ENCODE measurements at places on chromosomes 2 and 18.

- DNase-seq, result peak; percentile 45
Observed at GRCh38 chr2:68253219-68254068, 1.1 kb upstream of the PPP3R1 start.

DNA sequence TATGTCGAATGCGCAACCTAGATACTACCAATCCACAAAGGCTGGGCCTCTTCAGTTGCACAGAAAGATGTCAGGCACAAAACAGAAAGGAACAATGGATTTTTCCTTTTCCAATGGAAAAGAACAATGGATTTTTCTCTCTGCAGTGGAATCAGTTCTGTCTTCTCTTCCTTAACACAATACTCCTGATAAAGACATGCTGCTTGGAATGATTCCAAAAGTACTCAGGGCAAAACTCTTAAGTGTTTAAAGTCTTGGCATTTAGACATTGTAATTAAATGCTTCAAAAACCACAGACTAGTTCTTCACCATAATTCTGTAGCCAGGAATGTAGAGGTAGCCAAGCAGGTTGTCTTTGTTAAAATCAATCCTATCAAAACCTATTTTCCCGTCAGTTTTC is 46.7 kb upstream of the FLACC1 start:
- no peak for DNase-seq

GRCh38 chr2:105822186-105822585 is 77.5 kb downstream of the NCK2 start:
- DNase-seq, result no peak

- DNase-seq, result peak; percentile 65
Observed at GRCh38 chr2:219402665-219403515, 15.2 kb upstream of the DNPEP start.

- DNase-seq, result no peak
Observed at GRCh38 chr2:168277276-168277675, 29.9 kb upstream of the STK39 start.

GRCh38 chr18:73824671-73825070 is 323.0 kb downstream of the FBXO15 start:
- DNase-seq, result no peak

DNA sequence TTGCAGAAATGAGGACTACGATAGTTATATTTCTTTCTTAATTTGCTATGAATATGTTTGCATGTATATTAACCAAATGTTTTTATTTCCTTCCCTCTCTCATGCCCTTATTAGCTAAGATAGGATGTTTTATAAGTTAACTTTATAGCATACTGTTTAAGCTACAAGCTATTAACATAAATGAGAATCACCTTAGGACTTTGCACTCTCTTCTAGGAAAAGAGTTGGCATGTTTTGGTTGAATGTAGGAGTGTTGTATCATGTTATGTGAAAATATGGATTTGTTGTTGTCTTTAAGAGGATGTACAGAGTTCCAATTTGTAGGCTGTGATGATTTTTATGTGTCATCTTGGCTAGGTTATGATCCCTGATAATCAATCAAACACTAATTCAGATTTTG is 467.4 kb upstream of the SETBP1 start:
- no peak for DNase-seq

- DNase-seq, result no peak
Observed at GRCh38 chr18:48605408-48605845, 66.6 kb downstream of the CTIF start.

- DNase-seq, result no peak
Observed at GRCh38 chr2:154400563-154401290, 297.8 kb upstream of the KCNJ3 start.

- DNase-seq, result no peak
Observed at GRCh38 chr2:238289574-238289973, 1.2 kb upstream of the PER2 start.

- DNase-seq, result no peak
Observed at GRCh38 chr2:191158747-191159146, 8.0 kb upstream of the STAT4 start.

DNA sequence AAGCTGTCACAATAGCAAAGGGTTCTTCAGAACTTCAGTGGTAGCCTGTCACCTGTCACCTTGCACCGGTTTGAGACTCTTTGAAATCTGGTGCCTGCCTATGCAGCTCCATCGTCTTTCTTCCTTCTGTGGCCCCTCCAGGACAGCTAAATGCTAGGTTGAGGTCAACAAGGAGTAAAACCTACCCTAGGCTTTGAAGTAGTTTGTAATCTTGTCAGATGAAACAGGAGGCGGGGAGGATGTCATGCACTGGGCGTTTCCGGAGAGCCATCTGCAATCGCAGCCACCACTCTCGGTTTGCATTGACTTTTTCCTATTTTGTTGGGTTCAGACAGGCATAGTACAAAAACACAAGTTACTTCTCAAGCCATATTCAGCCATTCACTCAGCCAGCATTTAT is 116.7 kb downstream of the LPIN1 start:
- peak; percentile 11 for DNase-seq

DNA sequence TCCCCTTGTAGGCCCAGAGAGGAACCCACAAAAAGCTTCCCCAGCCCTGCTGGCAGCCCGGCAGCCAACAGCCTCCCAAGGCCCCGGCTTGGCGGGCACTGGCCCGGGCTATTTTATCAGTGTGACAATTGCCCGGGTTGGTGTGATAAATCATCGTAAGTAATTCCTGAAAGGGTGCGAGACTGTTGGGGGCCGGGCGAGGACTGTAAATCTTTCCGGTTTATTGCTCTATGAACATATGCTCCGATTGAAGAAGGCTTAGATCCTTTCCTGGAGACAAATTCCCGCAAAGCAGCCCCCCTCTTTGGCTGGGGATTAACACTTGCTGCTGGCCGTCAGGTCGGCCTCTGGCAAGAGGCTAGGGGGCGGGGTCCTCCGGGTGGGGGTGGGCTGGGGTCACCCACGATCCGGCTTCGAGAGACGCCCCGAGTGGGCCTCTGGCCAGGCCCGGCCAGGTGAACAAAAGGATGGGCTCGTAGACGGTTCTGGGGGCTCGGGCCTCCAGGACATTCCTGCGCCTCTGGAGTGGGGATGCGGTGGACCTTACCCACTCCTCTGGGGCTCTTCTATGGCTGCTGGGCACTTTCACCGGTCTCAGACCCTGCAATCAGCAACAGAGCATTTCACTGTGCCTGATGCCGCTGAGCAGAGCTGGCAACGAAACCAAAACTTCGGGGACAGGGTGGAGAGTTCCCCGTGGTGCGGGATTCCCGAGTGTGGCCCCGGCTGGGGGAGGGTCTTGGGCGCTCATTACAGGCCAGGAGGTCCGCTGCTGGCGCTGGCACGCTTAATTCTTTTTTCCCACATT is 2.0 kb downstream of the HOXD3 start:
- peak; percentile 58 for DNase-seq

- peak; percentile 84 for DNase-seq
Observed at GRCh38 chr2:159153463-159153862, 133.0 kb downstream of the WDSUB1 start.

GRCh38 chr2:42917425-42917927 is 125.1 kb upstream of the HAAO start:
- DNase-seq, result peak; percentile 53

- no peak for DNase-seq
Observed at GRCh38 chr18:12943215-12943614, 4.6 kb upstream of the SEH1L start.

DNA sequence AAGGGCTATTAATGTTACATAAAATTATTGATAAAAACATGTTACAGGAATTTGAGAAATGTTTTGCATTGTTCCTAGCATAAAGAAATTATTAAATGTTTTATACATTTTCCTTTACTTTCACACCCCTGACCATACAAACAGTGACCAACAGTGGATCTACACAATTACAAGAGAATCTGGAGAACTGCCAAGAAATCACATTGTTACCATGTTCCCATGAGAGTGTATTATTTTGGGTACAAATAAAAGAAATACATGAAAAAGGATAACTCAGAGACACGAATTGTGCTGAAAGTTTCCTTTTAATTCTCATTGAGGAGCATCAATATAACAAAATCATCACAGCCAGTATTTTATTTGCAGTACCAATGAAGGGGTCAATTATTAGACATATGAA is 150.1 kb downstream of the WDPCP start:
- DNase-seq, result no peak

- peak; percentile 7 for DNase-seq
Observed at GRCh38 chr2:72010647-72011369, 136.9 kb downstream of the CYP26B1 start.

DNA sequence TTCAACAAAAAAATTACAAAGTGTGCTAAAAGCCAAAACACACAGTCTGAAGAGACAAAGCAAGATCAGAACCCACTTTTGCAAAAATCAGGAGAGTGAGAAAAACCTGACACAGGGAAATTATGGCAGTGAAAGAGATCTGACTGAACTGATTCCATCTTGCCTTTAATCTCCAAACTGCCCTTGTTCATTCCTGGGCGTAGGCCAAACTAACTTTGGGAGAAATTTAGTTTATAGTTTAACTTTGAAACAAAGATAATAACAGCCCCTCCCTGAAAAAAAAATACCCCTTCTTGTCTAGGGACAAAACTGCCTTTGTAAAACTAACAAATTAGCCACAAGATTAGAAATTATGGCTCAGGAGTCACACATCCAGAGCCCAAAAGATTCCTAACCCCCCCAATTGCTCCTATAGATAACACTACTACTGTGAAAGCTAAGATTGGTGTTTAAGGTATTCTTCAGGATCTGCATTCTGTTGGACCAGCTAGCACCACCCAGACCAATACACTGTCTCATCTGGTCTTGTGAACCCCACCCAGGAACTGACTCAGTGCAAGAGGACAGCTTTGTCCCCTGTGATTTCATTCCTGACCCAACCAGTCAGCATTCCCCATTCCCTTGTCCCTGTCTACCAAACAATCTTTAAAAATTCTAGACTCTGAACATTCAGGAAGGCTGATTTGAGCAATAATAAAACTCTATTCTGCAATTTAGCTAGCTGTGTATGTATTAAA is 226.1 kb upstream of the SH3BP4 start:
- DNase-seq, result peak; percentile 62

- DNase-seq, result no peak
Observed at GRCh38 chr2:191860760-191861466, 14.0 kb upstream of the CAVIN2 start.

DNA sequence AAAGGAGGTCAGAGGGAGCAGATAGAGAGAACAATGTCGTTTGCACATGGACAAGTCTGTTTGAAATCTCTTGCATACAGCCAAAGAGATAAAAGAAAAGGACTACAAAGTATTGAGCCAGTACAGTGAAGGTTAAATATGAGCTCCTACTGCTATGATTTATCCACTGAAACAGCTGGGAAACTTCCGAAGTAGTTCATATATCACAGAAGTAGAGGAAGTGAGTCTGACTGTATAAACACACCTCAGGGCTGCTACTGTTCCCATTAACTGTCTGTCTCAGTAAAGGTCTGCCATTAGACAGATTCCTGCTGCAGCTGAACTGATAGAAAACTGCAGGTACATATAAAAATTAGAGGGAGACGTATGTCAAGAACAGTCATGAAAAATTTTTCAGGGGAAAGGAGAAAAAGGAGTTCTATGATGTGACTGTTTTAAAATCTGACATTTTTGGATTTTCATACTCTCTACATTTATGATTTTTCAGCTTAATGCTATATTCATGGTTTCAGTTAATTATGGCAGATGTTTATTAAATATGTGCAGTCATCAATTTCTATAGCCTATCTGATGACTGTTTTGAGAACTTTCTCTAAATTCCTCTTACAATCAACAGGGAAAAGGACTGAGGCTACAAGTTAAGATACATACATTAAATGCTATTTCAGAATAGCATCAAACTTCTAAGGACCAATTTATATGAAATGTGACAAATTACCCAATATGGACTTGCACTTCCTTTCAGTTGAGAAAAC is 364.7 kb downstream of the ERBB4 start:
- DNase-seq, result no peak

DNA sequence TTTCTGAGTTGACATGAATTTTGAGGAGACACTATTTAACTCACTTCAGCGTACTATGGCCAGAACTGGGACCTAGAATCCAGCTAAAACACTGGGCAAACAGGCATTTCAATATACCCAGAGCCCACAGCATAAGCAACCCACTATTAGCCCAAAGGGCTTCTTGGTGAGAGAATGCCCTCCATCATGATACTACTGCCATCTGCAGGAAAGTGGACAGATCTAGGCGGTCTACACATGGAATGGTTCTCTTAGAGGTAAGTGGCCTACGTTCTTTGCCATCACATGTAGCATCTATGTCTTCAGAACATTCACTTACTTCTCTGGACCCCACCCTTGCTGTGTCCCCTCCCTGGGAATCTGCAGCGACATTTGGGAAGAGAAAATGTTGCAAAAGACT is 181.3 kb upstream of the LINC00305 start:
- DNase-seq, result no peak

All from colonic mucosa (tissue), 4 donors.